ENCODE measurements at places on chromosomes 12 and 14.

DNA sequence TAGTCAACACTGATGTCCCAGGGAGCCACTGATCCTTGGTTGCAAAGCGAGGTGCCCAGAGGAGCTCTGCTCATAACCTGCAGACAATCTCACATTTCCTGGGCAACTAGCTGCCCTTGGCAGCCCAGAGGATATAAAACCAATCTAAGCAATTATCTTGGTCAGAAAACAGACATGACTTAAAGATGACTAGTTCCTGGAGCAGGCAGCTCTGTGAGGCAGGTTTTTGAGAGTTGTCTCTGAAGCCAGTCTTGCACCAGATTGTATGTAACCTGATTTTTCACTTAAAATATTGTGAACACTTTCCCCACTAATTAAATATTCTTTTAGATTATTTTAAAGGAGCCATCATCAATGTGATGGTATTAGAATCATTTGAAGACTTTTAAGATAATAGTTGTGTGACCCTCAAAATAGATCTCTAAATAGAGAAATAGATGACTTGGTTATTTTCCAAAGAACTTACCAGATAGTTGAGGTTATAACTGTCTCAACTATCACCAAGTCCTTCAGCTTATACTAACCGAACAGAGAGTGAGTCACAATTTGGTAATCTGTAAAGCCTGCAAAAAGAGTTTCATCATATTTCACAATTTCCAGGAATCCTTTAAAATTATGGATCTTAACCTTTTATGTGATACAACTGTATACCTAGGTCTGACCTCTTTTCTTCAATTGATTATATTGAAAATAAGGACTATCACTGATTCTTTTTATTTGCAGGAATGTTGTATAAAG lies 75.9 kb downstream of the LIN7A start:
- DNase-seq: no peak

GRCh38 chr14:54794796-54795195 lies 107.8 kb downstream of the GCH1 start:
- no peak for DNase-seq

DNA sequence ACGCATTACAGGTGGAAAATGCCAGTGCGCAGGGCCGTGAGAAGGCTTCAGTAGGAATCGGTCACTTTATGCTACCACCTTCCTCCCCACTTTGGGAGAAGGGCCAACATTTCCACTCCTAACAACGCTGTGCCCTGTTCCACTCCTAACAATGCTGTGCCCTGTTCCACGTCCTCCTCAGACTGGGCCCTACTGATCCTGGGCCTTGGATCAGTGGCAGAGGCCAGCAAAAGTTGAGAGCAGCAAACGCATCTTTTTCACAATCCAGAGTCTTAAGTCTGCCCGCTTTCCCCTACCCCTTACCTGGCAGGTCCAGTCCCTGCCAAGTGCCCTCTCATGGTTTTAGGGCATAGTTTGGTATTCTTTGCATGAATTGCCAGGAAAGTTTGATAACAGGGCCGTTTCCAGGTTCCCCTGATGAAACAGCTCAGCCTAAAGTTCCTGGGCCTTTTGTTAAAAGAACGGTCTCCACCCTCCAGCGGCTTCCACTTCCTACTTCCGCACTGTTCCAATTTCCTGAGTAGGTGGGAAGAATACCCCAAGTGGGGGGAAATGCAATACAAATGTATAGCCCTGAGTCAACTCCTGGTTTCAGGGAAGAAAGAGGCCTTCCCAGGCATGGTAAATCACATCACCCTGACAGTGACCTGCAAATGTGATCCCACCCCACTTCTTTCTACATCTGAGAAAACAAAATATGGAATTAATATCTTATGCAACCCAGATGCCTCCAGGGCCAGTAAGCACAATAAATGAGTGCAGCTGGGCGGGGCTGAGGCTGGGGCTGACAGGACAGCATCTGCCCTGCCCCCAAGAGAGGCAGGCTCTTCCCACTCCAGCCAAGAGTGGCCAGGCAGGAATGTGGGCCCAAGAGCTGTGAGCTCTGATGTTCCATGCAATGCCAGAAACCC lies 15.0 kb downstream of the KCTD10 start:
- no peak for DNase-seq

DNA sequence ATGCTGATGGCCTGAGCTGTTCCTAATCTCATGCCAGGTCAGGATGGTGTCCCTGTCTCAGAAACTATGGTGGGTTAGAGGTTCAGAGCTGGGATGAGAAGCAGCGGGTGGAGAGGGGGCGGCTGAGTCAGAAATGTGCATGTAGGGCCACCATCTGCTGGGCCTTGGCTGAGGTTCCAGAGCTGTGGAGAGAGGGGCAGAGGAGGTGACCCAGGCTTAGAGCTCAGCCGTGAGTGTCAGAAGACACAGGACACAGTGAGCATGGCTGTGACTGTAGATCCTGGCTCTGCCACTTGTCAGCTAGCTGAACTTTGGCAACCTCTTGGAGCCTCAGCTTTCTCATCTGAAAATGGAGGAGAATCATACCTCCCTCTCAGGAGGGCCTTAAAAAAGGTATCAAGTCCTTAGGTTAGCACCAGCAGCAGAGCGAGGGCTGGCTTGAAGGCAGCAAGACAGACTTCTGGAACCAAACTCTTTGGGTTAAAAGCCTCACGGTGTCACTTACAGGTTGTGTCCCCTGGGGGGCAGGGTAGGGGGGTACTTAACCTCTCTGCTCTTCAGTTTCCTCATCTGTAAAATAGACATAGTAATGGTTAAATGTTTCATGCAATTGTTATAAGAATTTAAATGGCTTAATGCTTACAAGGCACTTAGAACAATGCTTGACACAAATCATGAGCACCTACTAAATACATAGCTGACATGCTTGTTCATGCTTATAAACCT lies 34.8 kb downstream of the TMEM229B start:
- no peak for DNase-seq

Data from NCI-H2081 (cell line).